ENCODE measurements at places on chromosomes 11 and 22.

DNA sequence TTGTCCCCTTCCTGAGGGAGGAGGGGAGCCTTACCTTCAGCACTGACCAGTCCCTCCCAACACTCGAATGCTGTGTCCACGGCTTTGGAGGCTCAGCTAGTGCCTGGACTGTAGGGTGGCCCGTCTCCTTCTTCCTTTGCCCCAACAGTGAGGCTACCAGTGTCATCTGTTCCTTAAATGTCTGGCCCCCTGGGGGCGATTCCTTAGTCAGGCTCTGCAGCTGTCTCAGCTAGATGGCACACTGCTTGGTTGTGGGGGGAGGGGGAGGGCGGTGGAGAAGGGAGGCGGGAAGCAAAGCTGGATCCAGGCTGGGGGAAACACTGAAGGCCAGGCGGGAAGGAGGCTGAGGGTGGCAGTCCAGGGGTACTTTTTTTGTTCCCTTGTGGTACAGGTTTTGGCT lies at the start of gene IGSF22:
Gene IGSF22 (minus strand): TSS at position 149 of the 400 bp plus-strand sequence. CDS start 1,952 bp downstream, outside the sequence.
- DNase-seq, result no peak

DNA sequence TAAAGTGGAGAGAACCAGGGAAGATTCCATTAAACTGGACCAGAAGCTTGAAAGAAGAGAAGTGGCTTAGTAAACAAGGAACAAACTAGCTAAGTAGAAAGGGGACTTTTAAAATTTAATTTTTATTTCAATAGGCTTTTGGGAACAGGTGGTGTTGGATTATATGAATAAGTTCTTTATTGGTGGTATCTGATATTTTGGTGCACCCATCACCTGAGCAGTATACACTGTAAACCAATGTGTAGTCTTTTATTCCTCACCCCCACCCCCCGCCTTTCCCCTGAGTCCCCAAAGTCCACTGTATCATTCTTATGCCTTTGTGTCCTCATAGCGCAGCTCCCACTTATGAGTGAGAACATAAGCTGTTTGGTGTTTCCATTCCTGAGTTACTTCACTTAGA lies 7.4 kb downstream of the ACAT1 start:
- DNase-seq, result no peak

GRCh38 chr11:132866783-132867545 lies 665.3 kb downstream of the OPCML start:
- DNase-seq, result no peak

DNA sequence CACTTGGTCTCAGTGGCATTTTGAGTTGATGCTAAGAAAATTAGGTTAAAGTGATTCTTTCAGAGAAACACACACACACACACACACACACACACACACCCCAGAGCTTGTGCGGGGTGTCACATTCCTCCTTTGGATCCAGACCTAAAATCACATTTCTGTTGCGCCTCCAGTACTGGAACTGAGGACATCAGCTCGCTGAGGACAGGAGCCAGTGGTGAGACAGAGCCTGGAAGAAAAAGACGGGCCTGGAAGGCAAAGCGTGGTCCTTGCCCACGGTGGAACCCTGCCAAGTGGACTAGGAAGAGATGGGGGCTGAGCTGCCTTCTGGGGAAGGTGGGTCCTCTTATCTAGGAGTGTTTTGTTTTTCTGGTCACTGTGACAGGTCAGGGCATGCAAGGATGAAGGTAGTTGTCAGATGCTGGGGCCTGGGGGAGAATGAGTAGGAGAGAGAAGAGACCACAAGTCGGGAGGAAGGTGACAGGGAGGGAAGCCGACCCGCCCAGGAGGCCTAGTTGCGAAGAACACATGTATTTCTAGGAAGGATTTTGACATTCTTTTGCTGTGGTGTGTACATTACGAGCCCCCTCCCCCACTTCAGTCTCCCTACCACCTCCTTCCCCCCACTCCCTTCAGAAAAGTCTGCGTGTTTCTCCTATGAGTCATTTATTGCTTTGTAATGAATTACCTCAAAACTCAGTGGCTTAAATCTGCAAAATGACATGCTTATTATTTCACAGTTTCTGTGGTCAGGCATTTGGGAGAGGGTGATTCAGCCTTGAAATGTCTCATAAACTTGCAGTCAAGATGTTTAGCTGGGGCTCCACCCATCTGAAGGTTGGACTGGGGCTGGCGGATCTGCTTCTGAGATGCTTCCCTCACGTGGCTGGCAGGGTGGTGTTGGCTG lies 4.8 kb upstream of the ELFN2 start:
- DNase-seq, result no peak
